ENCODE measurements at places on chromosomes 6 and 20.

DNA sequence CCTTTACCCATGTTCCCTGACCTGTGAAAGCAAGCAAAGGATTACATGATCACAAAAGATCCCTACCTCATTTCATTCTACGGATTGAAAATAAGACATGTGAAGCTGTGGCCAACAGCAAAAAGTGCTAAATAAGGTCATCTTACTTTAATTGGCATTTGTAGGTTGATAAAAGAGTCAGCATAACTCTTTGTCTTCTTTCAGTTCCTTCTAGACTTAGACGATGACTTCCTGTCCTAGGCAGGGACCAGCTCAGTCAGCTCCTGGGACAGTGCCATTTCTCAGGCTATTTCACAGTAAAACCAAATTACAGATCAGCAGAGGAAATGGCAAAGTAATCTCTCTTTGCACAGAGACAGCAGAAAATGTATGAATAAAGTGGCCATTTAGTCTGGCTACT lies 480.7 kb downstream of the RFPL4B start:
- no peak for DNase-seq

- DNase-seq, result no peak
These were observed 160.5 kb downstream of the ADGRG6 start for GRCh38 chr6:142462260-142462659.

DNA sequence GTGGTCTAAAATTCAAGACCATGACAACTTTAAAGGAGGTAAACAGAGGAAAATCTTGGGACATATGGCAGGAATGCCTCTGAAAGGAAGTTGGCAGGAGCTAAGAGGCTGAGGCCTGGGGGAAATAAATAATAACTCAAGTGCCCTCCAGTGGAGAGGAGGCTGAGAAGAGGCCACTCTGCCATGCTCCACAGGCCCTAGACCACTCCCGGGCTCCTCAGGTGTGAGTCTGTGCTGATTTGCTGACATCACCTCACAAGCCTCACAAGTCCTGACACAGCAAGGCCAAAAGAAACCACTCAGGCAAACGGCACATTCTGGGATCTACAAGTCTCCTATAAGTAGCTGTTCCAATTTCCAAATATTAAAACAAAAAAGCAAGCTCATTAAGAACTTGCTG lies 91.0 kb upstream of the RIPOR2 start:
- DNase-seq, result no peak

DNA sequence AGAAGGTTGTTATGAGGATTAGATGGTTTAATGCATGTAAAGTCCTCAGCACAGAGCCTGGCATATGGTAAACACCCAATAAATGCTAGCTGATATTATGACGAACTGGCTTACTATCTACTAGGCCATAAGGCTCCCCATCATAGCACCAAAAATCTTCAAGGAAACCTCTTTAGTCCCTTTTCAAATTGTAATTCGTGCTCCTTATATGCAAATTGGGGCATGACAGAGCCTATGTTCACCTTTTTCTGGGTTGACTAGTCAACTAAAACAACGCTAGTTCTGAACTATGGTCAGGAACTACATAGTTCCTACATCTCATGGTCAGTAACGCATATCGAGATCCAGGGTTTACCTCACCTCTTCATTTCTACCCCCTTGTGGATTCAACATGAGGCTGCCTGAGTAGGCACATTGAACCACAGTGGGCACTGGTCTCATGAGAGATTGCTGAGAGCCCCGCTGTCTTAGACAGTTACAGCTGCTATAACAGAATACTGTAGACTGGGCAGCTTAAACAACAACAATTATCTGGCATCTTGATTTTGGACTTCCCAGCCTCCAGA lies 97.2 kb upstream of the TNFAIP3 start:
- no peak for DNase-seq

- DNase-seq, result peak; percentile 6
These were observed 11.2 kb downstream of the ZNF337 start for GRCh38 chr20:25685276-25686080.

- no peak for DNase-seq
These were observed 86.3 kb downstream of the SLC22A23 start for GRCh38 chr6:3370361-3371221.

DNA sequence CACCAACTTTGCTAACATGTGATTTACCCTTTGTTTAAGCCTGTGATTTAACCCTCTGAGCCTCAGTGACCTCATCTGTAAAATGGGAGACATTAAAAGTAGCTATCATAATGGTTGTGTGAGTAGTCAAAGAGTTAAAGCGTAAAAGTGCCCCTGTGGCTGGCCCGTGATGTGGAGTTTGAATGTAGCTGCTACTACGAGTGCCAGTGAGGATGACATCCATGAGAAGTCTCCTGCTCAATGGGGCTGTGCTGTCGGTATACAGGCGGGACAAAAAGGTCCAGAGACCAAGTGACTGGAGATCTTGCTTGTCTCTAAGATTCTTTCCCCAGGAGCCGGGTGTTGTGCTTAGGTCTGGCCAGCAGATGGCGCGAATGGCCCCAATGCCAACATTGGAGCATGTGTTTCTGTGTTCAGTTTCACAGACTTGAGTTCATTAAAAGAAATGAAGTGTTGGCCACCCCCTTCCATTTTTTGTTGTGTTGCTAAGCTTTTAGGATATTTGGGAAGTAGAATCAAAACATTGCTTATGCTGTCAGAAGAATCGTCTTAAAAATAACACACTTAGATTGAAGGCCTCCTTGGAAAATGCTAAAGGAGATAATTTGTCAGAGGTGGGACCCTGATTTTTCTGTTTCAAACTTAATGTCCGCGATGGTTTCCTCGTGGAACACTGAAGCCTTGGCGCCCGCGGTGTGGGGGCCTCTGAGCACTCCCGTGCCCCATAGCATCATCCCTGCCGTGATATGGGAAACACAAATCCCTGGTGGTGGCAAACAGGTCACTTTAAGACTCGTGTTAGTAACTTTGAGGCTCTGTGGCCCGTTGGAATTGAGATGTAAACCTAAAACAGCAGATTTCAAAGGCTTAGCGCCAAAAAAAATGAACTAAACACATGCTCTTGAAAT lies 9.3 kb upstream of the RBM38 start:
- DNase-seq, result peak; percentile 81

GRCh38 chr20:20782231-20782630 lies 69.8 kb upstream of the RALGAPA2 start:
- no peak for DNase-seq

DNA sequence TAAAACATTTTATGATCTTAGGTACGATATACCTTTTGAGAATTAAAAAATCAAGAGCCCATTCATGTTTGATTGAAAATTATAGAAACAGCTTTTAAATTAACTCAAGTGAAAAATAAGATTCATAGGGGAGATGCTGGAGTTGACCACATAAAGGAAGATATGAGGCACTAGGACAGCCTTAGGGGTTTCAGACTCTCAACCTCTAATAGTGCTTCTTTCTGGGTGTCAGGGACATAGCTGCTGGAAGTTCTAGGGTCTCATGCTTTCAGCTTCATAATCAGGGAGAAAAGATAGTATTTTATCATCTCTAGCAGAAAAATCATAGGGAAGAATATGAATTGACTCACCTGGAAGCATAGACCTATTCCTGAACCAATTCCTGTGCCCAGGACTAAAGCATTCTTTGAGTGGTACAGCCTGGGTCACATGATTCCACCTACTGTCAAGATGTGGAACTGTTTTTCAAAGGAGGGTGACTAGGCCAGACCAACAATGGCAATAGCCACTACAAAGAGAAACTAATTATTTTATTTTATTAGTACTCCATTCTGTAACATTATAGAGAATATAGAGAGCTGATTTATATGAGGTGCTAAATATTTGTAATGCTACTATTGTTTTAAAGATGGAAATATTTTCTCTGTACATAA lies 27.8 kb upstream of the CENPW start:
- DNase-seq, result no peak

- DNase-seq, result no peak
These were observed 22.7 kb downstream of the LAMA4 start for GRCh38 chr6:112231594-112232060.

GRCh38 chr6:33620856-33621710 lies at the start of gene ITPR3:
Gene ITPR3 (plus strand): TSS chr6:33621322. CDS start chr6:33621603, 281 bp downstream.
- DNase-seq, result peak; percentile 74

- DNase-seq, result no peak
These were observed 29.8 kb downstream of the TENT5A start for GRCh38 chr6:81722506-81723223.

GRCh38 chr6:106608080-106608668 lies 21.1 kb downstream of the RTN4IP1 start:
- no peak for DNase-seq

- no peak for DNase-seq
These were observed 187.6 kb downstream of the ADAT2 start for GRCh38 chr6:143262859-143263258.

GRCh38 chr6:43940071-43940392 lies 170.0 kb downstream of the VEGFA start:
- DNase-seq, result no peak

GRCh38 chr20:45297786-45298497 lies 8.7 kb upstream of the RBPJL start:
- no peak for DNase-seq

- DNase-seq, result no peak
These were observed 2.0 kb upstream of the SDC4 start for GRCh38 chr20:45350217-45350616.

GRCh38 chr20:37939701-37940560 lies 37.0 kb downstream of the VSTM2L start:
- DNase-seq, result no peak

GRCh38 chr6:51928320-51928719 lies 159.1 kb downstream of the PKHD1 start:
- DNase-seq, result no peak

DNA sequence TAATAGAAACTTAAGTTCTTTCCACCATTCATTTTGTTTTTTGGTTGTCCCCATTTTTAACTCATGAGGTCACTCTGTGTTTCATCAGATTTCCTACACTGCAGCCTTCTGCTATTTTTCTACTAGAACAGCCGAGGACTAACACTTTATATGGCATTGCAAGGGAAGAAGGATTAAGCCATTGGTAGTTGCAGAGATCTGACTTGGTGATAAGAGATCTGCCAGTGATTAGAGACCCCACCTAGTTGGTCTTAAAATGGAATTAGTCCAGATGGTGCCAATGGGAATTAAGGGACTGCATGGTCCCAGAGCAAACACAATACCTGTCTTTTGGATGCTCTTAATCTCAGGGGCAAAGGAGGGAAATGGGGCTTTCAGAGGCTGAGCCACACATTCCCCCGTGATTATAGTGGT lies 125.5 kb upstream of the TMEM170B start:
- no peak for DNase-seq

DNA sequence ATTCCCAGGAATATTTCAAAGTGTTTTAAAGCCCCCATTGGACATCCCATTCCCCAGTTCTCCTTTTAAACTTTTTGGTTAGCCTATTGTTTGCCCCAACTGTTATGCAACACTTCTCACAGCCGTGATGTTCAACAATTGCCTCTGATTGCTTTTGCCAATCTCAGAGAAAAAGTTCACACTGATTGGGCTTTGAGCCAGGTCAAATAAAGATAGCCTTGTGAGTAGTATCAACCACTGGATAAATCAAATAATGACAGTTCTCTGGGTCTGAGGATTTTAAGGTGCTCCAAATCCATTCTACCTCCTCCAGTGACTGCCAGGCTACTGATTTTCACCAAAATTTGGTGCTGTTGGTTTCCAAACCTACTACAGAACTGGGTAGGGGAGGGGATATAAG lies 19.1 kb upstream of the NOP56 start:
- no peak for DNase-seq

DNA sequence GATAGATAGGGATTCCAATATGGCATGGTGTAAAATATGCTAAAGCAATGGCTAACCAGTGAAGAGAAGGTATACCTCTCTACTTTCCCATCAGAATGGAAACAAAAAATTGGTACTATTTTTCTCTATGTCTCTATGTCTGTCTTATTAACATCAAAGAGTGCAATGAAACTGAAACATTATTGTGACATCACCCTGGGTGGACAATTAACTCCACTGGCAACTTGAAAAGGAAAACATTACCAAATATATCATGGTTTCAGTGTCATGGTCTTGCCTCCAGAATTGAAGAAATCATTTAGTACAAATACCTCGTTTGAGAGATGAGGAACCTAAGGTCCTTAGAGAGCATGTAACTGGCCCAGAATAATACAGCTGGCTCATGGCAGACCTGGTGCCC lies 1132.5 kb upstream of the MAP3K7 start:
- no peak for DNase-seq

- no peak for DNase-seq
These were observed 84.7 kb upstream of the ADGRF1 start for GRCh38 chr6:47126647-47127391.

GRCh38 chr6:8301502-8301901 lies 133.8 kb downstream of the SLC35B3 start:
- no peak for DNase-seq

DNA sequence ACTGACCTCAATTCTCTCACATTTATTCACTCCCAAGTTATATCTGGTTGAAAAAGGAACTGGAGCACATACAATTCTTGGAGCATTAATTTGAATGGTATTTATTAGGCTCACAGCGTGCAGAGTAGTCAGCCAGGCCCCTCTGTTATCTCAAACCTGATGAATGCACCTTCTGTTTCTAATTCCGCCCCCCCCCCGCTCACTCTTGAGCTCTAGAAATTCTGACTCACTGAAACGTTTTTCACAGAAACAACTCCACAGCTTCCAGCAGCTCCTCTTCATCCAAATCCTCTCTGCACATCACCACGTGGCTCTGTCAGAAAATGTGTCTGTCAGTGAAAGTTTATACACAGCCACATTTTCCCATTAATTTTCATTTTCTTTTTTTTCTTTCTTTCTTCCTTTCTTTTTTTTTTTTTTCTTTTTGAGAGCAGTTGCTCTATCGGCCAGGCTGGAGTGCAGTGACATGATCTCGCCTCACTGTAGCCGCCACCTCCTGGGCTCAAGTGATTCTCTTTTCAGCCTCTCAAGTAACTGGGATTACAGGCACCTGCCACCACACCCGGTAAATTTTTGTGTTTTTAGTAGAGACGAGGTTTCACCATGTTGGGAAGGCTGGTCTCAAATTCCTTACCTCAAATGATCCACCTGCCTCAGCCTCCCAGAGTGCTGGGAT lies 109.4 kb downstream of the TBXT start:
- no peak for DNase-seq

GRCh38 chr6:31162463-31163165 lies 4.2 kb downstream of the TCF19 start:
- no peak for DNase-seq

DNA sequence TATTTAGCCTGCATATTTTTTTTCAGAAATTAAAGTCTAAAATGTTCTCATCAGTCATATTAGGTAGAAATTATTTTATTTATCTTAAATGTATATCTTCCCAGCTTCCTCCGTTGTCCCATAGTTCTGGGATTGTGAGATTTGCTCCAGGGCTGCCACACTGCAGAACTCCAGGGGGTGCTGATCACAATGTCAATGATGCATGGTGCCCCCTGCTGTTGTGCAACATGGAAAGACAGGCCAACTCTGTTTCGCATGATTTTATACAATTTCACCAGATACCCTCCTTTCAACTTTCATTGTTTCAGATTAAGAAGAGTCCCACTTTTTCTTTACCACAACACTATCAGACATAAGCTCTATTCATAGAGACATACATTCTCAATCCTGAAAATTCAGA lies 35.9 kb downstream of the ID4 start:
- no peak for DNase-seq

DNA sequence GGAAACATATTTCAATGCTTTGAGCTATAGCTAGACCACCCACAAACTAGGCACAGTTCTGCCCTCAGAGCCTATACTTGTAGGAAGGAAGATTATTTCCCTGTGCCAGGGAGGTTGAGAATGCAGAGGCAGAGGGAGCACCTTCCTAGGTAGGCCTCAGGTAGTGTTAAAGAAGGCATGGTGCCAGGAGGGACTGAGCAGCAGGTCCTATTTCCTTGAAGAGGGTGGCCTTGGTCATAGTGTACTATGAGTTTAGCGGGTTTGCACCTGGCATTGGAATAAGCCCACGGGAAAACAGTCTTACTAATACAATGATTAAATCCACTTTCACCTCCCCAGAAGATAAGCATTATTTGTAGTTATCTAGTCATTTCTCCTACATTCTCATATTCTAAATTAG lies 375.4 kb downstream of the CDKAL1 start:
- DNase-seq, result no peak

All from stimulated activated naive CD4-positive, alpha-beta T cell (primary cell).